ENCODE measurements at places on chromosomes 1 and 21. TPM values are rescaled to one million over a fixed set of nuclear protein-coding genes. Genes with fewer than 3 reads are reported as not detected.

PHGDH gene
- 64.7 TPM for total RNA-seq

LIN9 gene
- 5.1 TPM for total RNA-seq

ACTL8 gene
- 0.37 TPM for total RNA-seq

MRPS6 gene
- 29.1 TPM for total RNA-seq

SPRR2B gene
- total RNA-seq = not detected

RAD54L gene
- 4.0 TPM for total RNA-seq

ELOVL1 gene
- total RNA-seq = 54.0 TPM

PRAMEF7 gene
- total RNA-seq = not detected

ANXA9 gene
- 0.37 TPM for total RNA-seq

ZNF593OS gene
- total RNA-seq = under 0.01 TPM

NEXN gene
- total RNA-seq = 7.6 TPM

GPR89A gene
- total RNA-seq = 28.7 TPM

PADI1 gene
- total RNA-seq = not detected

SETD4 gene
- total RNA-seq = 13.6 TPM

IL6R gene
- total RNA-seq = 13.6 TPM

EPS8L3 gene
- total RNA-seq = not detected

TMEM240 gene
- 3.1 TPM for total RNA-seq

GUCA2B gene
- not detected for total RNA-seq

BTBD19 gene
- 3.7 TPM for total RNA-seq

CD5L gene
- total RNA-seq = not detected

PLA2G2F gene
- not detected for total RNA-seq

TRIM67 gene
- total RNA-seq = under 0.01 TPM

CCDC185 gene
- not detected for total RNA-seq

CDA gene
- 2.0 TPM for total RNA-seq

S100A7A gene
- not detected for total RNA-seq

ATP1A2 gene
- not detected for total RNA-seq

PLPPR4 gene
- total RNA-seq = under 0.01 TPM

FAAP20 gene
- 15.4 TPM for total RNA-seq

PTP4A2 gene
- total RNA-seq = 353 TPM

TOMM20 gene
- 99.9 TPM for total RNA-seq

LMO4 gene
- total RNA-seq = 90.9 TPM

KRTAP12-2 gene
- not detected for total RNA-seq

TRIM62 gene
- total RNA-seq = 1.1 TPM

ST6GALNAC5 gene
- total RNA-seq = 0.39 TPM

SHE gene
- under 0.01 TPM for total RNA-seq

IQGAP3 gene
- total RNA-seq = 32.7 TPM

LAMC1 gene
- 598 TPM for total RNA-seq

SMIM1 gene
- 0.39 TPM for total RNA-seq

FGR gene
- not detected for total RNA-seq

RAP1GAP gene
- not detected for total RNA-seq

Data from subcutaneous preadipocyte (primary cell).